Left lobe of liver (tissue), 2 donors: ENCODE measurements at places on chromosomes 16 and 17. TPM values are rescaled to one million over a fixed set of nuclear protein-coding genes. Genes with fewer than 3 reads are reported as not detected.

- no peak for DNase-seq
Observed at GRCh38 chr17:39599004-39599664, 8.6 kb downstream of the NEUROD2 start.

- DNase-seq = no peak
Observed at GRCh38 chr16:2280981-2281542, 13.1 kb upstream of the RNPS1 start.

CCT6B gene
- total RNA-seq = 2.1 TPM

DNA sequence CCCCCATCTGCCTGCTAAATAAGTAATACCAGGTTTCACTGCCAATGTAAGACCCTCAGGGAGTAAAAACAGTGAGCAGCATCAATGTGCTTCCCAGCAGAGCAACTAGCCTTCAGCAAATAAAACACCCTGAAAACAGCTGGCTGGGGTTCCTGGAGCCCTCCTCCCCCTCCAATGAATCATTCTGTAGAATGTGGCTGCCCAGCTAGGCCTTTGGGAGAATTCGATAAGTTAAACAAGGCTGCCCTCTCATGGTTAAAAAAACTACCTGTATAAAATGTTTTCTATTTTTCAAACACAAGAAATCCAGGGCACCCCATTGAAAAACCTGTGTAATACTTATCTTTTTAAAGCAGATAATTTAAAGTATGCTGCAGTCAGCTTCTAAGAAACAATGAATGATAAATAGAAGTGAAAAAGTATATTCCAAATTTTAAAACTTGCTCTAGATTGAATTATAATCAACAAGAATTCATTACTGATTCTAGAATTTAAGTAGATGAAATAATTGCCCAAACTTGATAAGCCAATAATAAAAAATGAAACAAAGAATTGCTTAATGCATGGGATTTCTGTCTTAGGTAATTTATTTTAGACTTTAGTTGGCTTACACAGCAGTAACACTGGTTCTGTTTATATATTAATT lies 9.4 kb upstream of the TOM1L1 start:
- DNase-seq = no peak

CMTM2 gene
- total RNA-seq = not detected

LGALS9B gene
- not detected for total RNA-seq

CDH8 gene
- not detected for total RNA-seq

CDH15 gene
- 4.3 TPM for total RNA-seq

- DNase-seq = no peak
Observed at GRCh38 chr17:78173097-78173715, 4.8 kb downstream of the SYNGR2 start.

- DNase-seq = no peak
Observed at GRCh38 chr17:82816358-82816757, 23.5 kb downstream of the ZNF750 start.

GRCh38 chr16:14097182-14097959 lies 26.3 kb downstream of the MRTFB start:
- DNase-seq = no peak

CETP gene
- 3.8 TPM for total RNA-seq
